ENCODE measurements at places on chromosomes 1 and 21.

DNA sequence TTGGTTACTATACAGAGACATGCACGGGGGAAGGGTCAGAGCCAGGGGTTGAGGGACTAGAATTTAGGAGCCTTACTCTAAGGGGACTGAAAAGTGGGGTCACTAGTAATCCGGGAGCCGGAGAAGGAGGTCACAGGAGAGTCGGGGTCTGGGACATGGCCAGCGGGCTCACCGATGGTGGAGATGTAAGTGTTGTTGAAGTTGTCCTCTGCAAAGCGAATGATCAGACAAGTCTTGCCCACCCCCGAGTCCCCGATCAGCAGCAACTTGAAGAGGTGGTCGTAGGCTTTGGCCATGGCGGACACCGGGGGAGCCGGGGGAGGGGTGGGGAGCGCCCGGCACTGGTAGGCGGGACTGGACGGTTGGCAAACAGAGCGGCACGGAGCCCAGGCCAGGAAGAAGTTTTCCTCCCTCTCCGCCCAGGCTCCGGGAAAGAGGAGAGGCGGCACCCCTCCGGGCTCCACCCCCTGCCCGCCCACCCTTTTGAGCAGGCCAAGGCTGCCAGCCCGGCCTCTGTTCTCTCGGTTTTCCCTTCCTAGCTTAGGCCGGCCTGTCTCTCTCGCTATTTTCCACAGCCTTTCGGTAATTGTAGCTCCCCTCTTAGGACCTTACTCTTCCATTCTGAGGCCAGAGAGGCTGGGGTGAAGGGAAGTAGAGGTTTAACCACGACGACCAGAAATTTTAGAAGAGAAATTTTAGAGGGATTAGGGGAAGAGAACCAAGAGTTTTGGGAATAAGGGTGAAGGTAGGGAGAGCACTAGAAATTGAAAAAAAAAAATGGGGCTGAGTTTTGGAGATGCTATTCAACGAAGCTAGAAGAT is at the start of gene RAB13:
Gene RAB13, minus strand, starts transcription at position 399 of the 821 bp plus-strand sequence. Its CDS starts 103 bp downstream, at position 296.
- DNase-seq = no peak

- DNase-seq = no peak
Measured at GRCh38 chr1:236543065-236543669, 19.4 kb downstream of the LGALS8 start.

- no peak for DNase-seq
Measured at GRCh38 chr1:223102797-223103533, 40.1 kb downstream of the TLR5 start.

- no peak for DNase-seq
Measured at GRCh38 chr1:53048960-53049573, 12.9 kb upstream of the PODN start.

DNA sequence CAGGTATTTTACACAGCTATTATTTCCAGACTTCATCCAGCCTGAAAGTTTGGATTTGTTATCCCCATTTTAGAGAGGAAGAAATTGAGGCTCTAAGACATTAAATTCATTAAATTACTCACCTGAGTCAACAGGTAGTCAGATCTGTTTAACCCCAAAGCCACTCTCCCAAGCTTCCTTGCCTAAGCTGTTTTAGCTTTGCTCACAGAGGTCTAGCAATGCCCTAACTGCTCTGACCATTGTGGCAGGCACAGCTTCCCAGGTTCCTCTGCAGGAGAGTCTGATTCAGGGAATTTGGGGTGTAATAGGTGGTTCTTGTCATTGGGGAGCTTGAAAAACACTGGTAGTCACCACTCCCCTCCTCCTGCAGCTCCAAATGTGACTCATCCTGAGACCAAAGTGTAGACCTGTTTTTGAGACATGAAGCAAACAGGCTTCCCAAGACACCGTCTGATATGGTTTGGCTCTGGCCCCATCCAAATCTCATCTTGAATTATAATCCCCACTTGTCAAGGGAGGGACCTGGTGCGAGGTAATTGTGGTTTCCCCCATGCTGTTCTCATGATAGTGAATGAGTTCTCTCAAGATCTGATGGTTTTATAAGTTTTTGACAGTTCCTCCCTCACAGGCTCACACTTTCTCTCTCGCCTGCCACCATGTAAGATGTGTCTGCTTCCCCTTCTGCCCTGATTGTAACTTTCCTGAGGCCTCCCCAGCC is 142.8 kb upstream of the DNAH14 start:
- no peak for DNase-seq

GRCh38 chr1:169348383-169349036 is 19.1 kb downstream of the NME7 start:
- DNase-seq = peak; percentile 32

DNA sequence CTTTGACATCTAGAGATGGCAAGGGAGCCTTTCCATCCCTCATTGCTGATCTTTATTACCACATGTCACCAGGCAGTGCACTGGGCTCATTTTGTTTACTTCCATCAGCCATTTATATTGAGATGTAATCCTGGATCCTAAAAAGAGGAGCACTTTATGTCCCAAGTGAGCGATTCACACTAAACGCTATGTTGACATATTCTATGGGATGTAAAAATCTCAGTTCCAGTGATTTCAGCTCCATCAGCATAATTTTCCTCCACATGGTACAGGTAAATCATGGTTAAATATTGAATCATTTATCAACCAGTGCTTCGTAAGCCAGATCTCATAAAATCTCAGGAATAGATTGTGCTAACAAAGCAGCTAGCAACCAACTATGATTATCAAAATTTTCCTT is 634.8 kb upstream of the PLXNA2 start:
- DNase-seq = no peak

- no peak for DNase-seq
Measured at GRCh38 chr1:211259638-211260126, 516 bp downstream of the RCOR3 start.

All from right renal cortex interstitium (tissue), 3 donors.